ENCODE measurements at places on chromosomes 4 and X. TPM values are rescaled to one million over a fixed set of nuclear protein-coding genes. Genes with fewer than 3 reads are reported as not detected.

DNA sequence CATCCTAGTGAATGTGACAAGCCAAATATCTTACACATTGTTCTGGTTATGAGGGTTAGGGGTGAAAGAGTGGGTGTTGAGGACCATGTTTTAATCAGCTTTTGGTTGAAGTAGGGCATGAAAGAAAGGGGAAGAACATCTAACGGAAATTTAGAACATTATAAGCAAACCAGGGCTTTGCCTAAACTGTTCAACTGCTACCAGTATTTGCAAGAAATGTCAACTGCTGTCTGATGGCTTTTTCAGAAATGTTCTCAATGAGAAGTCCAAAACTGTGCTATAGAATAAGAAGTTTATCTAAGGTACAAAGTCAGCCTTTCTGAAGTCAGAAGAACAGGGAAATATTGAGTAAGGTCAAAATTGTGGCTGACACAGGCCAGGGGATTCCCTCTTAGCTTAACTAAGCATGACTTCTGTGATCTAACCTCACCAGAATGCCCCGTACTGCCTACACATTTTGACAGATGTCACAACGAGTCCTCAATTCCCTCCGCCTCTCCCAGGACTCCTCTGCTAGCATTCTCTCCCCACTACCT is 67.1 kb downstream of the DTHD1 start:
- no peak for DNase-seq

GRCh38 chr4:71785959-71786358 is 2.1 kb upstream of the GC start:
- no peak for DNase-seq

- peak; percentile 3 for DNase-seq
Measured at GRCh38 chr4:28481565-28481964, 1620.9 kb downstream of the STIM2 start.

GRCh38 chrX:13085526-13085925 is 41.1 kb upstream of the FAM9C start:
- DNase-seq = no peak

GRCh38 chrX:19555683-19556082 is 40.4 kb upstream of the MAP3K15 start:
- no peak for DNase-seq

DNA sequence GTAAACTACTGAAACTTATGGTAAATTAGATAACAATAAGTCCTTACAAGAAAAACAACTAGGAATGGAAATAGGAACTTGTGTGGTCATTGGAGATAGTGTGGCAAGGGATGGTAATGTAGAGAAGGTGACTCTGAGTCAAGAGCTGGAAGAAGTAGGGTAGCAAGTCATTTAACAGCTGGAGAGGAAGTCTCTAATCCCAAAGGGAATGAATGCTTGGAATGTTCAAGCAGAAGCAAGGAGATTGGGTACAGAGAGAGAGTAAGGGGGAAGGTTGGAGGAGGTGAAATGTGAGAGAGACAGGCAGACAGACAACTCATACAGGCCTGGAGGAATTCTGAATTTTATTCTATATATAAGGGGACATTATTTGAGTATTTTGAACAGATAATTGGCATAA is 260.6 kb upstream of the MAD2L1 start:
- DNase-seq = no peak

DNA sequence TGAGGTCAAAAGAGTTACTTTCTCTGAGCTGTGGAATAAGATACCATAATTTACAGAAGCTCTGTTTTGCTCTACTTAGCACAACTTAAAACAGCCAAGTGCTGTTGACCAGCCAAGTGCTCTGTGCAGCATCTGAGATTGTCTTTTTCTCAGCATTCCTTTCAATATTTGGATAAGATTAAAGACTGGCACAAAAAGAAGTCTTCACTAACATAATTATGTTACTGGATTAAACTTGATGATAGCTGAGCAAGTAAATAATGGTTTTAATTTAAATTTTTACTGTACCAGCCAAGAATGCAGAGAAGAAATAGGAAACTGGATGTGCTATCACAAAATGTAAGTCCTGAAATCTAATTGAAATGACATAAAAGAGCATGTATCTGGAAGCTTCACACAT is 60.4 kb downstream of the NPY2R start:
- no peak for DNase-seq

IDS gene
- total RNA-seq = 84.4 TPM

CWH43 gene
- not detected for total RNA-seq

TAF7L gene
- total RNA-seq = not detected

Measured in Calu3 (cell line).